ENCODE measurements at places on chromosomes 4 and X.

DNA sequence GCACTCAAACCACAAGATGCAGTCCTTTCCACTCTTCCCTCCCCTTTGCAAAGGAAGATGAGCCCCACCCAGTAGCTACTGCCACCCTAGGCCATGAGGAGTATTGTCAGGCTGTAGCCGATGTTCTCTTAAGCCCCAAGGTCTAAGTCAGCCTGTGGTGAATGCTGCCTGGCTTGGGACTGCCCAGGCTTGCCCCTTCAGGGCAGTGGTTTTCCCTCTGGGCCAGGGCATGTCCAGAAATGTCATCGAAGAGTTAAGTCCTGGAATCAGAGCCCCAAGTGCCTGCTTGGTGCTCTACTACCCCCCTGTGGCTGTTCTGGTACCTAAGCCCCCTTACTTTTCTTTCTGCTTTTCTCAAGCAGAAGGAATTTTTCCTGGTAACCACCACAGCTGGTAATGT, 11.8 kb upstream of the PGK1 start:
- DNase-seq = peak; percentile 67

DNA sequence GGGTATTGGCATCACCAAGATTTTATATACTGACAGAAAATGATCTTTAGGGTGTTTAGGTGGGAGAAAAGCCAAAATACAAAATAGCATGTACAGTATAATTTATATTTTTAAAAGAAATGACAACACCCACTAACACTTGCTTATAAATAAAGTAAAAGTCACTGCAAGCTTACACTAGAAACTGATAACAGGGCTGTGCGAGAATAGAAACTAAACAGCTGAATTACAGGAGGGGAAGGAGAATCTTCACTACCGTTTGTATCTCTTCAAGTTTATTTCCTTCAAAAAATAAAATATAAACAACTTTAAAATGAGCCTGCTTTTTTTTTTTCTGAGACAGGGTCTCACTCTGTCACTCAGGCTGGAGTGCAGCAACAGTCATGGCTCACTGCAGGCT, 22.8 kb downstream of the GRSF1 start:
- DNase-seq = no peak

DNA sequence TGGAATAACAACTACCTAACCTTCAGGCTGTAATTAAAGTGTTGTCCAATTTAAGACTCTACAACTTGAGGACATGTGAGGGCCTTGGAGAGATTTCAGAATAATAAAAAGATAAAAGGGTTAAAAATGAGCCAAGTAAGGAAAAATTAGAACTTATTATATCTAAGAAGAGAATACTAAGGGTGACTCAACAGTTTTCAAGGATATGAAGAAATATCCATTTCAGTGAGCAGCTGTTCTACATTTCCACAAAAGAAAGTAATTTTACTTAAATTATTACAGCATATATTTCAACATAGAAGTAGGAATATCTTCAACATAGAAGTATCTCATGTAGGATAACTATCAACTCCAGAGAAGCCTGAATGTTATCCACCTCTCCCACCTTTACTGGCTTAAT, 11.3 kb downstream of the SNX12 start:
- no peak for DNase-seq

DNA sequence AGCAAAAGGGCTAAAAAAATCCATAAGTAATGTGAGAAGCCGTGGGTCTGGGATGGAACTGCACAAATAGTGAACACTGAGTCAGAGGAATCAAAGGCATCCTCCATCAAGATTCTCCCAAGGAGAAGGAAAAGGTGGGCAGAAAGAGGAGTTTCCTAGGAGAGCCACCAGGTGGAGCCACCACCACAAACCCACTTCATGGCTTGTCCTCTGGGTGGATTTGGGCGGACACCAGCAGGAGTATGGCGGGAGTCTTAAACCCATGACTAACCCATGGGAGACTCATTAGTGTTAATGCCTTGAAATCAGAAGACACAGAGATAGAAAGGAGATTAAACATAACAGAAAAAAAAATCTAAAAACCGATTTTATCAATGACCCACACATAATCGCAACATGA, 147.7 kb downstream of the SH3KBP1 start:
- peak; percentile 73 for DNase-seq

DNA sequence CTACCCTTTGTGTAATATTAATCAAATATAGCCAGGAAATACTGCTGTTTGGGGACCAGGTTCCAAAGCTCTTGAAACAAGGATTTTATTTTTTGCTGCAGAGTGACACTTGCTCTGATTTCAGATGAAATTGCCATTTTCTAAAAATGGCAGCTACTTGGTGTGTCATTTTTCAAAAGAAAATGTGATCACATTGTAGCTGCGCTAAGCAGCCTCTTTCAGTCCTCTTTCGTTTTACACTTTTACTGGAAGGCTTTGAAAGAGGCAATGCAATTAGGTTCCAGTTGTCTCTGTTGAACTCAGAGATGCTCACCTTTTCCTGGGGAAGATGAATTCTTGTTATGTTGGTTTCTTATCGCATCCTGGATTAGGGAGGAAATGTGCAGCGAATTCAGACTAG, 85.1 kb downstream of the CT47B1 start:
- DNase-seq = no peak

GRCh38 chrX:39772057-39772832, 325.5 kb downstream of the BCOR start:
- peak; percentile 37 for DNase-seq

GRCh38 chr4:156971676-156972378, at the start of gene PDGFC:
TSS of gene PDGFC (minus strand) at chr4:156971799. CDS start at chr4:156970903, 896 bp downstream.
- peak; percentile 88 for DNase-seq
